ENCODE measurements at places on chromosomes 2 and 18. TPM values are rescaled to one million over a fixed set of nuclear protein-coding genes. Genes with fewer than 3 reads are reported as not detected.

Gene MRPL33
- total RNA-seq, result 69.8 TPM

Gene CCDC85A
- total RNA-seq, result 0.73 TPM

Gene ASPRV1
- total RNA-seq, result 0.20 TPM

Gene LIMS2
- 0.78 TPM for total RNA-seq

Gene TCF4
- 69.4 TPM for total RNA-seq

Gene SERPINB5
- not detected for total RNA-seq
